Activated naive CD4-positive, alpha-beta T cell treated with Interleukin-2 at 50 U/mL for 16 hours (primary cell): ENCODE measurements at places on chromosomes 4 and X.
A peak's percentile ranks its signal among the peaks of the same experiment; 100 is the strongest.

DNA sequence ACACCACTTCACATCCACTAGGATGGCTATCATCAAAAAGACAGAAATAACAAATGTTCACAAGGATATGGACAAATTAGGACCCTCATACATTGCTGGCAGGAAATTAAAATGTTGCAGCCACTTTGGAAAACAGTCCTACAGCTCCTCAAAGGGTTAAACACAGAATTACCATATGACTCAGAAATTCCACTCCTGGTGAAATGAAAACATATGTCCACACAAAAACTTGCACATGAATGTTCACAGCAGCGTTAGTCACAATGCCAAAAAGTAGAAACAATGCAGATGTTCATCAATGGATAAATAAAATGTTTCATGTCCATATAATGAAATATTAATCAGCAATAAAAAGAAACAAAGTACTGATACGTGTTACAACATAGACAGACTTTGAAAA, 15.1 kb downstream of the S100G start:
- DNase-seq = no peak

DNA sequence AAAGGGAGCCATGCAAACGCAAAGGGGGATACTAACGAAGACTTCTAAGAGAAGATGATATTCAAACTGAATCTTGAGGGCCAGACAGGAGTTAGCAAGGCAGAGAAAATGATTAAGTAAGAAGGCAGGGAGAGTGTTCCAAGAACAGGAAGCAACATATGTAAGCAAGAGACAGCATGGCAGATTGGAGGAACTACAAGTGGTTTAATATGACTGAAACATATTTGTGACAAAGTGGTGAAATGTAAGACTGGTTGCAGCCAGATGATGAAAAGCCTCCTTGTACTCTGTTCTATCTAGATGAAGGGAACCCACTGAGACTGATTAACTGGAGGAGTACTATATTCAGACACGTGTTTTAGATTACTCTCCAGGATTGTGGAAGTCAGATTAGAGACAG, 116.6 kb upstream of the DIAPH2 start:
- DNase-seq = no peak

- no peak for DNase-seq
Observed at GRCh38 chr4:1547856-1548826, 136.0 kb downstream of the FAM53A start.

DNA sequence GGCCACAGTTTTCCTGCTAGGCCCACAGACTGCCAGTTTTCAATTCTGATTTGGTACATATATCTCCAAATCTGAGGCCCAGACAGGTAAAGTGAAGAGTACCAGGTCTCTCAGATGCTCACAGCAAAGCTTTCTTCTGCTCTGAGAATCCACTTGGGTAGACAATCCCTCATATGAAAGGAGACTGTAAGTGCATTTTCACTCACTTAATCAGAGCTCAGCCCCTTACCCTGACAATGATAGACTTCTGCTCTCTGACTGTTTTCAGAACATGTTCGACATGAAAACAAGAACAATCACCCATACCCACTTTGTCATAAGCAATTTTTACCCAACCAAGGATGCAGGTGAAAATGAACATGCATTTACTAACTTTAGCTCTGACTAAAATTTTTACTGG, 7.1 kb downstream of the GPRIN3 start:
- DNase-seq = no peak

DNA sequence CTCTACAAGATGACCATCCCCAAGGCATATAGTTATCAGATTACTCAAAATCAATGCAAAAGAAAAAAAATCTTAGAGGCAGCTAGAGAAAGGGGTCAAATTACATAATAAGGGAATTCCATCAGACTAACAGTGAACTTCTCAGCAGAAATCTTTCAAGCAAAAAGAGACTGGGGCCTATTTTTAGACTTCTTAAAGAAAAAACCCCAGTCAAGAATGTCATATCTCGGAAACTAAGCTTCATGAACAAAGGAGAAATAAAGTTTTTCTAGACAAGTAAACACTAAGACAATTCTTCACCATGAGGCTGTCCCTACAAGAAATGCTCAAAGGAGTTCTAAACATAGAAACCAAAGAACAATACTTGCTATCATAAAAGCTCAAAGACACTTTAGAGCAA, 51.7 kb downstream of the RAB28 start:
- DNase-seq = no peak

- DNase-seq = peak; percentile 55
Observed at GRCh38 chr4:100095729-100096595, 94.3 kb downstream of the DDIT4L start.

DNA sequence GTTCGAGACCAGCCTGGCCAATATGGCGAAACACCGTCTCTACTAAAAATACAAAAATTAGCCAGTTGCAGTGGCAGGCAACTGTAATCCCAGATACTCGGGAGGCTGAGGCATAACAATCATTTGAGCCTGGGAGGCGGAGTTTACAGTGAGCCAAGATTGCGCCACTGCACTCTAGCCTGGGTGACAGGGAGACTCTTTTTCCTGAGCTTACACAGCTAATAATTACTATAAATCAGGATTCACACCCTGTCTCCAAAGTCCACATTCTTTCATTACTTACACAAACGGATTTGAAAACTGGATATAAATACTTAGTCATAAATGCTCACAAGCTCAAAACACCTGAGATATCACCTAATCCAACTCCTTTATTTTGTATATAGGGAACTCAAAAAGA, 151.6 kb downstream of the LRBA start:
- DNase-seq = no peak

GRCh38 chrX:108573136-108573535, 133.5 kb downstream of the COL4A5 start:
- no peak for DNase-seq

DNA sequence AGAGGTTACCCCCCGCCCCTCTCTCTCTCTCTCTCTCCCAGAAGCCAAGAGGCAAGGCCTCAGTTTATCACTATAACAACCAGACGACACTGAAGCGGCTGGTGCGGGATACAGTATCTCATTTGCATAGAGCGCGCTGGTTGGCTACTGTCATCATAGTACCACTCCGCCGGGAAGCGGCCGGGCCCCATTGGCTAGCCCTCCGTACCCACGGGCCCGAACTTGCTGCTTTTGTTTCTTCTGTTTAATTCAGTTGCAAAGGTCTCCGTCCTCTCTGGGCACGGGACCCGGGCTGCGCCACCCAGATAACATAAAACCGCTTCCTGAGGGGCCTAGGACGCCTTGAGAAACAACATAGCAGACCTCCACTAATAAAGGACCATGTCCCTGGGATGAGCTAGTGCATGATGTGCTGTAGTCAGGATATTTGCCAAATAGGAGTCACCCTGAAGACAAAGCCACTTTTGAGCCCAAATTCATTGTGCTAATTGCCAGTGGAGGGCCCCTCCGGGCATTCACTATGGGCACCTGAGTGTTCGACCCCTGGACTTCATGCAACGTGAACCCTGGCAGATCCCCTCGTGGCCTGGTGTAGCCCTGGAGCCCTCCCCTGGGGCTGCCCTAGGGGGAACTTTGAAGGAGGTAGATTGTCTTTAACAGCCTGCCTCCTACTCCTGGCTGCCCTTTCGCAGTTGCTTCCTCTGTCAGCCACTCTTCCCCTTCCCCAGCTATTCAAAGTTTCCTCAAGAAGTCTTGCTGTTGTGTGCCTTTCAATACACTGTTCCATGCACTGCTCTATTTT, at the start of gene PCYT1B:
Gene PCYT1B (minus strand): TSS at position 91 of the 802 bp plus-strand sequence. CDS start 242 bp downstream, outside the sequence.
- DNase-seq = peak; percentile 56

DNA sequence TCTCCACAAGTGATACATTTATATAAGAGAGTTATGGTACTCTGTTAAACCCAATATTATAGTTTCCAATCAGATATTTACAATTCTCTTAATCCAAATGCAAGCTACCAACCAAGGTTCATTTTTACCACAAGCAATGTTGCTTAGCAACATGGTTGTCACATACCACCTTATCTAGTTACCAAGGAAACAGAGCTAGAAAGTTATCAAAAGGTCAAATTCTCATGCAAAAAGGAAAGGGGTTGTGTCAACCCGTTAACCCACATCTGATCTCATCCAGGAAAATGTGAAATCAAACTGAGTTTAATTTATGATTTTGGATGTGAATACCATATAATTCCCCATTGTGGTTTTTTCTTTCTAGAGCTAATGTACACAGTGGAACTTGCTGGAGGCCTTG, 274.1 kb upstream of the MAGEB2 start:
- DNase-seq = no peak

DNA sequence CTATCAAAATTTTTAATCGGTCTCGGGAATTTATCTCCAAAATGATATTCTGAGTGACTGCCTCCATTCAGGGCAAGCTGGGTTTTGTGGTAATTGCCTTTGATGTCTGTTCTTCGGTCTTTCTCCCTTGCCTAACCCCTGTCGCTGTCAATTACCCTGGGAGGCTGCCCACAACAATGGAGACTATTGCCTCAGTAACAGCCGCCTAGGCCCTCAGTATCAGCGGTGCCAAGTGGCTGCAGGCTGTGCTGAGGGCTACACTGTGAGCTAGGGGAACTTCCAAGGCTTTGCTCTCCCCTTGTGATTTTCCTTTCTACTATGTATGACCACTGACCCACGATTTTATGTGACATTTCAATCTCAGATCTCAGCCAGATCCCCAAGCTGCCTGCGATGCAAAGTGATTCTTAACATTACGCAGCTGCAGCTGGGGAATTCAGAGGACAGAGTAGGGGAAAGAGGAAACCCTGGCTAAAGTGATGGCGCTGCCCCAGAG, 36.3 kb upstream of the REST start:
- DNase-seq = no peak

- DNase-seq = no peak
Observed at GRCh38 chr4:85318415-85318814, 156.5 kb upstream of the ARHGAP24 start.

GRCh38 chr4:152115794-152116193, 355.0 kb upstream of the GATB start:
- DNase-seq = peak; percentile 48

GRCh38 chrX:13778916-13779315, 38.0 kb downstream of the GPM6B start:
- DNase-seq = no peak

- no peak for DNase-seq
Observed at GRCh38 chr4:39802005-39802404, 104.1 kb downstream of the UBE2K start.

DNA sequence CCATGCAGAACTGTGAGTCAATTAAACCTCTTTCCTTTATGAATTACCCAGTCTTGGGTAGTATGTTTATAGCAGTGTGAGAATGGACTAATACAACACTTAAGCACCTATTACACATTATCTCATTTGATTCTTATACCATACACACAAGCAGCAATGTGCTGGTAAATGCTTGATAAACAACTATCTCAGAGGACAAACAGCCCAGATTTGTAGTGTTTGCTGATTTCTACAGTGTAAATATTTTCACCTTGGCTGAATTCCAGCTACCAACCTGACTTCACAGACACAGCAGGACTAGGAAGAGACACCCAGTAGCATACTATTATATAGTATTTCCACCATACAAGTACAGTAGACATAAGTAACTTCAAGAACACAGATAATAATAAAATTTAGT, 406.5 kb upstream of the CNKSR2 start:
- DNase-seq = no peak

GRCh38 chrX:10278716-10279115, 121.9 kb downstream of the CLCN4 start:
- no peak for DNase-seq

GRCh38 chr4:171602638-171603355, 210.4 kb upstream of the GALNTL6 start:
- no peak for DNase-seq

DNA sequence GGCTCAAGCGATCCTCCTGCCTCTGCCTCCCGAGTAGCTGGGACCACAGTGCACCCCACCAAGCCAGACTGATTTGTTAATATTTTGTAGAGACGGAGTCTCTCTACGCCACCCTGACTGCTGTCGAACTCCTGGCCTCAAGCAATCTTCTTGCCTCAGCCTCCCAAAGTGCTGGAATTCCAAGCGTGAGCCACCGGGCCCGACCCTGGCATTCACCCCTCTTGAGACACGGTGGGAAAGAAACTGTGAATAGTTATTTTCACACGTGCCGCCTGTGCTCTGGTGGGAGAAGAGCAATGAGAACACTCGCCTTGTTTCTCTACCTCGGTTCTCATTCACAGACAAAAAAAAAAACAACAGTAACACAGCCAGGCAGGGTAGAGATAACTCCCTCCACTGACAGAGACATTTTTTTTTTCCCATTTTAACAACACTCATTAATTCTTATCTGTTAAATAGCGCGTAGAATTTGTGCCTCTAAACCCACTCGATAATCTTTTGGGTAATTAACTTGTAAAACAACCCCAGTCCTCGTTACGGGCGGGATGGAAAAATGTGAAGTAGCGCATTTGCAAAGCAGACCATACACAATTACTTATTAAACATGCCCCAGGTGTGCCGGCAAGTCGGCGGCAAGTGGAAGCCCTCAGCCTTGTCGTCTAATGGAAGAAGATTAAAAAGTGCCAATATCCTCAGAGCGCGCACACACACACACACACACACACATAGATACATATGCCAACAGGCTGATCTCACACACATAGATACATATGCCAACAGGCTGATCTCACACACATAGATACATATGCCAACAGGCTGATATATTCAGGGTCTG, 103.3 kb downstream of the DHRSX start:
- no peak for DNase-seq
